Hippocampal formation (tissue), 2 donors: ENCODE measurements at places on chromosomes 12 and 14.

DNA sequence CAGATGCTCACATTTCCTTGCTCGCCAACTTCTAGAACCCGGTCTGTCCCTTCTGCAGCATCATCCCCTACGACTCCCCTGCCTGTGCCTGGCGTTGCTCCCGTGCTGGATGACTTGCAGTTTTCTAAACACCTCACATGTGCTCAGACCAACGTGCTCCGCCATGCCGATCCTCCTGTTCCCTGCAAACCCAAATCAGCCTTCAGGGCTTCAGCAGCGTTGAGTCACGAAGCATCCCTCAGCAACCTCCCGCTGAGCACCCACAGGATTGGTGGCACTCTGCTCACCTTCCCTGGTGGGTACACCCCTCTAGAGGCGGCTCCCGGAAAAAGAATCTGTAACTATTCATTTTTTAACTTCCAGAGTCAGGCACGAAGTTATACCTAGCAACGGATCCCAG lies 2.8 kb upstream of the PIWIL1 start:
- DNase-seq = no peak

GRCh38 chr14:92585981-92586937 lies 72.7 kb downstream of the RIN3 start:
- no peak for DNase-seq

GRCh38 chr12:25130741-25131188 lies 64.2 kb downstream of the DNAI7 start:
- DNase-seq = peak; percentile 39

DNA sequence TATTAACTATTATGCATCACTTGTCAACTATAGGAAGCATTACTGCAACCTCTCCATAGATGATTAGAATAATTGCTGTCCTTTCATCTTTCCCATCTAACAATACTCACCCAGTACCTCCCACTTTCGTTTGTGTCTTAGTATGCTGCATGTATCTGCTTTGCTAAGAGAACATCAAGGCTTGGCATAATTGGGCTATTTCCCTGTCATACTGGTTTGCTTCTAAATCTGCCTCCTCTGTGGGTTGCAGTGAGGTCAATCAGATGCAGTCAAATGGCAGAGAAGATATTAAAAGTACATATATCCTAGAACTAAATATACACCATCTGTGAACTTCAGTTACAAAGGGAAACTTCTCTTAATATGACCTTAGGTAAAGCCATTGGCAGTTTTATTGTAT lies 710.8 kb downstream of the DIO2 start:
- DNase-seq = no peak

DNA sequence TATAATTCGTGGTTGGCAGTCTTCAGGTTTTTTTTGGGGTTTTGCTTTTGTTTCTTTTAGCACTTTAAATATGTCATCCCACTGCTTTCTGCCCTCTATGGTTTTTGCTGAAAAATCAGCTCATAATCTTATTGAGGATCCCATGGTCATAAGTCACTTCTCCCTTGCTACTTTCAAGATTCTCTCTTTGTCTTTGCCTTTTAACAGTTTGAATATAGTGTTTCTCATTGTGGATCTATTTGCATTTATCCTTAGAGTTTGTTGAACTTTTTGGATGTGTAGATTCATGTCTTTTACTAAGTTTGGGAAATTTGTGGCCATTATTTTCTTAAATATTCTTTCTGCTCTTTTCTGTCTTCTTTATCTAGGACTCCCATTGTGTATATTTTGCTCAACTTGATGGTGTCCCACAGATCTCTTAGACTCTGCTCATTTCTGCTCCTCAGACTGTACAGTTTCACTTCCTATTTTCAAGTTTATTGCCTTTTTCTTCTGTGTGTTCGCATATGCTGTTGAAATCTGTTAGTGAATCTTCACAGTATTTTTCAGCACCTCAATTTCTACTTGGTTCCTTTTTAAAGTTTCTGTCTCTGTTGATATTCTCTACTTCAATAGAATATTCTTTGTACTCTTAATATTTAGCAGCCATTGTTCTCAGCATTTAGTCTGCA lies 70.8 kb downstream of the WNK1 start:
- DNase-seq = no peak

GRCh38 chr12:115322275-115322674 lies 638.3 kb upstream of the TBX3 start:
- DNase-seq = no peak

GRCh38 chr14:105120056-105120455 lies 48.5 kb downstream of the JAG2 start:
- no peak for DNase-seq

GRCh38 chr14:54805070-54805444 lies 97.6 kb downstream of the GCH1 start:
- no peak for DNase-seq

- DNase-seq = no peak
Measured at GRCh38 chr12:26533211-26533610, 299.8 kb downstream of the ITPR2 start.

GRCh38 chr12:75814851-75815754 lies 216.5 kb downstream of the PHLDA1 start:
- DNase-seq = no peak

GRCh38 chr14:103641161-103641560 lies 12.2 kb downstream of the KLC1 start:
- DNase-seq = no peak

GRCh38 chr14:91232052-91232451 lies 12.5 kb downstream of the GPR68 start:
- DNase-seq = no peak

DNA sequence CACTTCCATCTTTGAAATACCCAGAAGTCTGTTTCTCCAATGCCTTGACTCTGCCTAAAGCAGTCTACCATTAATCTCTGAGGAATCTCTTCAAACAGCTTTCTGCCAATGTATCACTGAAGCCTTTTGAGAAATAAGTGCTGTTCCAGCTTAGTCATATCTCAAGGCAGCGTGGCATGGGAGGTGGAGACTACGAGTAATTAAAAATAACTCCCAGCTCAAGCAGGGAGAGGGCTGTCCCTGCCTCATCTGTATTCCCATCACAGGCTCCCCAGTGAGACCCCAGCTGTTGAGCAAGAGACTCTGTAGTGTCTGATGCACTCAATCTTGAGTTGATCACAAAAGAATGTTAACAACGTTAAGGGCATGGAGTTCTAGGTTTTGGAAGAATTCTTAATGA lies 700.6 kb downstream of the DIO2 start:
- DNase-seq = no peak

DNA sequence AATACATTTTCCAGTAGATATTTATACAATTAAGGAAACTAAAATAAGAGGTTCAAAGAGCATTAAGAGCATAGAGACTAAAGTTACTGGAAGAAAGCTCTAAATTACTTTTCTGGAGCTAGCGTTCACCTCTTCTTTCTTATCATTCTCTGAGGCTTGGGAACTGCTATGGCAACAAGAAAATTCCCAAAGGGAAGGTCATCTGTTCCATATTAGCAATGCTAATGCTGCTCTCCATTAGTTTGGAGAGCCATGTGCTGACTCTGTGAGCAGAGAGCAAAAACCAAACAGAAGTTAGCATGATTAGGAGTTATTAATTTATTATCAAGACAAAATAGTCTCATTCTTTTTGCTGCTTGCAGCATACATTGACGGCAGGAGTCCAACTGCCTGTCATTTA lies 143.1 kb upstream of the SLC16A7 start:
- no peak for DNase-seq

GRCh38 chr12:22238211-22238610 lies 96.3 kb downstream of the ST8SIA1 start:
- DNase-seq = no peak

- no peak for DNase-seq
Measured at GRCh38 chr14:101130861-101131260, 227.3 kb upstream of the RTL1 start.

DNA sequence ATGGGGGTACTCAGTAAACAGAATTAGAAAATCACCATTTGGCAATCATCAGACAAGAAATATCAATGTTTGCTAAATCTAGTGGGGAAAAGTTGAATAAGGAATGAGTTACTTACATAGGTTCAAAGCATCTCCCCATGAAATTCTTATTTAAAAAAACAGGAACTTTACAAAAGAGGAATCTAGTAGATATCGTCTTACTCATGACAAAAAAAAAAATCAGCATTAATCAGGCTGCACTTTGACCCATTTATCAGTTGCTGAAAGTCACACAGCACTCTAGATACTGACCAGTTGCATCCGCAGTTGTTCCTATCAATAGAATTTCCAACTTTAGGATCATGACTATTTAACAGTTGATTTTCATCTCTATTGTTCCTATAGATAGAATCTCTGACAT lies 5.8 kb upstream of the DICER1 start:
- no peak for DNase-seq

DNA sequence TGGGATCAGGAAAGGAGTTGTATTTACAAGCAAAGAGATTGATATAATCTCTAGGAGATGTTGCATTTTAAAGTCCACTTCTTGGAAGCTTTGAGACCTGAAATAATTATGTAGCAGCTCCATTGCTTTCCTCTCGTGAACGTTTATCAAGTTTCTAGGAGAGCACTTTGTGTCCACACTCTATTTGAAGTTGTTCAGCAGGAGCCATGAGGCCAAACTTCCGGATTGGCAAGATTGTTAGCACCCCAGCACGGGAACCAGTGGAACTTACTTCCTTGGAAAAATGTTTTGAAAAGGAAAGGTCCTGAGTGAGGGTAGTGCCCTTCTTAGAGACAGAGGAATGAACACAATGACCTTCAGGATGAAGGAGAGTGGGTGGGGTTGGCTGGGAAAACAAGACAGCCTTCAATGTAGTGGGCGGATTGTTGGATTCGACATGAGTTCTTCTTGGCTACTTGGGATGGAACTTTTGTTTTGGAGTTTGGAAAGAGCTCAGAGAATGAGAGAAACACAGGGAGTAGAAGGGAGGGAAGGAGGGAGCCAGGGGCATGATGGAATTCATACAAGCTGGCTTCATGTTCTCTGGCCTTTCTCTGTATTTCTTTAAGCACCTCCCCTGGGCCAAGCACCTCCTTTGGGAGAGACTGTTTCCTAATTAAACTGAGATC lies 23.8 kb upstream of the CISTR start:
- no peak for DNase-seq
